NCI-H1436 treated with DMSO at 0.1 percent for 48 hours (cell line): ENCODE measurements at places on chromosomes 13 and 19.

GRCh38 chr13:111881700-111882099, 185.2 kb upstream of the SOX1 start:
- no peak for DNase-seq

DNA sequence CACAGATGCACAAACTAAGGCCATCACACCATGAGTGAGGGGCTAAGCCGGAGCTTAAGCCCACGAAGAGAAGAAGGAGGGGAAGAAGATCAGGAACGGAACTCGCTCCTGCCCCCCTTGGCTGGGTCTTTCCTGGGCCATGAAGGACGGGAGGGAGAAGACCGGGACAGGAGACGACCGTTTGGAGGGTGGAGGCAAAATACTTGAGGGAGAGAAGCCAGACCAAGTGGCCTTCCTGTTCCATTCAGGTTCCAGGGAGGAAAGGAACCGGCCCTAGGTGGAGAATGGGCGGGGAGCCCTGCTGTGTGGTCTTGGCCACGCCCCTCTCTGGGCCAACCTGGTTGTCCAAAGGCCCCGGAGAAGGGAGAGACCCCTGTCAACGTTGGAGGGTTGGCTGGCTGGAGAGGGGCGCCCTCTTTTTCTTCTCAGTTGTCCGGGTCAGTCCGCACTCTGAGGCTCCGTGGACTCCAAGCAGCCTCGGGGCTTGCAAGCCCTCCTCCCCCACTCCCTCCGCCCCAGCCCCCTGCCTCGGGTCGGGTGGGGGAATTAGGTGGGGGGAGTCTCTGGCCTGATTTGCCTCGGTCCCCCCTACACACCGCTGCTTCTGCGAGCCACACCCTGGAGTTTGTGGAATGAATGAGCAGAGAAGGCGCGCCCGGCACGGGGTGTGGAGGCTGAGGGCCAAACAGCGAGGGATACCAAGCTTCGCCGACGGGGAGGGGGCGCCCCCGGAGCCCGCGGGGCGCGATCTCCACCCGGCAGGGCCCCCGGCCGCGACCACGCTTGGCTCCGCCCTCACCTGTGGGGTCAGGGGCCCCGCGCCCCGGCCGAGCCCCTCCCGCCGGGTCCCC, 757 bp downstream of the FBN3 start:
- DNase-seq, result no peak

GRCh38 chr13:97539651-97540610, 106.0 kb downstream of the RAP2A start:
- no peak for DNase-seq

- no peak for DNase-seq
Observed at GRCh38 chr19:42323852-42324654, 1.4 kb upstream of the MEGF8 start.

DNA sequence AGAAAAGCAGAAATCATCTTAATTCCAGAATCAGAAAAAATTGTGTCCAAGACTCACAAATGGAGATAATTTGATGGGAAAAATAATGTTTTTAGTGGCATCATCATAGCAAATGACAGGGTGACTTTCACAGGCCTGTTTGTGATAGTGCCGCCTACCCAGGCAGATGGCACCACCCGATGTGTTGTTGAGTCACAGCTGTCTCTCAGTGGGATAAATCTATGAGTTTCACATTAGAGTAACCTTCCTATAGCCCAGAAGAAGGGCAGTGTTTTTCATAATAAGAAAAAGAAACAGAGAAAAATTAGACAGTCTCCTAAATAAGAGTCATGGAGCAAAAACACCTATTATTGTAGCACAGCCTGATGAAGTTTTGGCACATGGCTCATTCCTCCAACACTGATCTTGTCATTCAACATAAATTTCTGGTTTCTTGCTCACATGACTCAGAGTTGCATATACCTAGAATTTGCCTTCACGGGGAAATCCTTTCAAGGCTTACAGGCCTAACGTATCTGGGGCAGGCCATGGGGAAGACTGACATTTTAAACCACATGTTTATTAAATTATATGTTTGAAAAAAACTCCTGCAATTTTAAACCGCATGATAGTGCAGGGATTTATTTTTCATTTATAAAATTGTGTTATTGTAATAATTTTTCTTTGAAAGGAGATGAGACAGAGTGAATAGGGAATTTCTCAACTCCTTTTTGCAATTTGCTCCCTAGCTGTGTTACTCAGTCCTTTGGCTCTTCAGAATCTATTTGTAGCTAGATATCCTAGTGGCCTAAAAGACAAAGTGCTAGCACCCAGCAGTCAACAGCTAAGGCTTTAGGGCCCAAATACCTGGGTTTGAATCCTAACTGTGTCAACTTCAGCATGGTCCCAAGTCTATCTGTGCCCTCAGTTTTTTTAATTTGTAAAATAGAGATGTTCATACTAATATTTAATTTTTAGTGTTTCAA, 393.7 kb downstream of the NDFIP2 start:
- DNase-seq, result no peak
